ENCODE measurements at places on chromosomes 3 and 15.

- DNase-seq = no peak
These were observed 17.6 kb downstream of the BHLHE40 start for GRCh38 chr3:4996771-4997291.

GRCh38 chr3:107239703-107240102, 137.5 kb upstream of the CCDC54 start:
- no peak for DNase-seq

DNA sequence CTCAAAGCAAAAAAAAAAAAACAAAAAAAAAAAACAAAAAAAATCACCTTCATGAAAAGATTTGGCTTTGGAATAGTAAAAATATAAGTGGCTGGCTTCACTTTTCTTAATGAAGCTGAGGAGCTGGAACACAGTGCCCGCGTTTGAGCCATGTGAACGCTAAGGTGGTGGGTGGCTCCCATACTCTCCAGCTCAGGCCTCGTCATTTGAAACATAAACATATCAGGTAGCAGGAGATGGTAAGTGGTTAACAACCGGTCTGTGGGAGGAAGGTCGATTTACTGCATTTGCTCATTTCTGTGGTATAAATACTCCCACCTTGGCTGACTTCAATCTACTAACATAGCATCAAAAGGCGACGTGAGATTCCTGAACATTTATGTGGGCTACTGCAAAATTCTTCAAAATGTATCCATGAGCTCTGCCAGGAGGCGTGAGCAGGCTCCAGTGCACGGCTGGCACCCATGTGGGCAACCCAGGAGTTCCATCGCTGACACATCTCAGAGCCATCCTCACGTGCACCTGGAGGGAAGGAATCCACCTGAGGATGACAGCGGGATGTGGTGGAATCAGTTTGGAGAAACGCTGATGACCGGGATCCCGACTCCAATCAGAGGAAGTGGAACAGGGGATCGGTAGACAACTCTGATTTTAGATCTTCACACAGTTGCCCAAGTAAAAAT, 157.6 kb downstream of the ATP10A start:
- no peak for DNase-seq

GRCh38 chr3:25064681-25065080, 363.4 kb upstream of the RARB start:
- no peak for DNase-seq

- no peak for DNase-seq
These were observed 439.9 kb downstream of the TBL1XR1 start for GRCh38 chr3:176757429-176757828.

DNA sequence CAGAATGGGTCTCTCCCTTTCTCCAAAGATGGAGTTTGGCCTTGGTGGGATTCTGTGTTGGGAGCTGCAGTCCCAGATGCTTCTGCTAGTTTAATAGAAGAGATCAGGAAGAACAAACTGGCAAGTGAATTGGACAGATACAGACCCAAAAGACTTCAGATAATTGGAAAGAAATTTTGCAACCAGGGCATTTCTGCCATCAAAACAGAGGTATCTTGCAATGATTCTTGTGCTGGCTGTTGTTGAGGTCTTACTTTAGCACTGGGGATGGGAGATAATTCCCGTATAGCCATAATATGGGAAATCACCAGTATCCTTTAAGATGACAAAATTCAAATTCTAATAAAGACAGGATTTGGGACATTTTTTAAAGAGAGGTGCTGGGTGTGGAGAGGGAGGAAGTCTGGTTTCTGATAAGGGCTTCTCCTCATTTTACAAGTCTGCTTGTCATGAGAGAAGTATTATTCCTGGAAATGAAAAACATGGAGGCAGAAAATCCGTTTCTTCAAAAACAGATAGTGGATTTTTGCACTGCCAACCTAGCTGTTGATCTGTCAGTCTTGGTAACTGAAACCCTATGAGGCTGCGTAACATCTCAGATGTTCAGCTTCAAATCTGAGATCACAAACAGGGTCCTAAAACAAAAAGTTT, 40.1 kb downstream of the FNDC3B start:
- DNase-seq = no peak

DNA sequence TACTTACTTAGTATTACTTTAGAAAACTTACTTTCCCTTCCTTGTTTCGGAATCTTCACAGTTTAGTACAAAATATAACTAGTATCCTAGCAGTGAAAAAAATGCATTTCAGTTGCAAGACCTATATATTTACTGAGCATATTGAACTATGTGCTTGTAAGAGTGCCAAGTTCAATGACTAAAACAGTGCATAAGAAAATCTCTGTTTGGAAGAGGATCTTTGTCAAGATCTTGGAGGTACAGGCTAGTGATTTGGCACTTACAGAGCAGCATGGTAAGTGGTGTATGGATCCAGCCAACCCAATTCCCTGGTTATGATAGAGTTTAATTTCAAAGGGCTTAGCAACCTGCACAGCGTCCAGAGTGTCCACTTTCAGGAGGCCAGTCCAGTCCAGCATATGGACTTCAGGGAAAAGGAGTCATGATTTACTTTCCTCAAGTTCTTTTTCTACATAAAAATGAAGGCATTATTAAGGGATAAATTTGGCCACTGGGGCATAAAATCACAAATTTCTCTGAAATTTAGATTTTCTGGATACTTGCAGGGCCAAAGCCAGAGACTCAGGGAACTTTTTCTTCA, 625.8 kb upstream of the BCHE start:
- no peak for DNase-seq

GRCh38 chr3:60955034-60955433, 296.2 kb downstream of the FHIT start:
- DNase-seq = no peak

DNA sequence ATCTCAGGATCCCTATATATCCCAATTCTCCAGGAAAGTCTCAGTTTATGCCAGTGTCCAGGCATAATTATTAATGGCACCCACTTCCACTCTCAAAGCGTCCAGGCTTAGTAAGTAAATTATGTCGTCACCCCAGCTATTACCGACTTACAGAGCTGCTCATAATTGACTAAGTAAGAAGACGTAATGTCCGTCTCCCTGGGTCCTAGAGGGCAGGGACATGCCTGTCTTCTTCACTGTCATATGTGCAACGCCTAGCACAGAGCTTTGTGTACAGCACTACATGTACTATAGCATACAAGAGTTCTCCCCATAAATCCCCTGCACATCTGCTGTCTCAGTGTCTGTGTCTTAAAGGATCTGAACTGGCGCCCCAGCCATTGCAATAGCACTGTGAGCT, 23.9 kb upstream of the HRH1 start:
- DNase-seq = no peak

GRCh38 chr3:182717216-182717615, 76.1 kb upstream of the ATP11B start:
- DNase-seq = no peak

- no peak for DNase-seq
These were observed 261.5 kb upstream of the LRTM1 start for GRCh38 chr3:55189359-55189801.

DNA sequence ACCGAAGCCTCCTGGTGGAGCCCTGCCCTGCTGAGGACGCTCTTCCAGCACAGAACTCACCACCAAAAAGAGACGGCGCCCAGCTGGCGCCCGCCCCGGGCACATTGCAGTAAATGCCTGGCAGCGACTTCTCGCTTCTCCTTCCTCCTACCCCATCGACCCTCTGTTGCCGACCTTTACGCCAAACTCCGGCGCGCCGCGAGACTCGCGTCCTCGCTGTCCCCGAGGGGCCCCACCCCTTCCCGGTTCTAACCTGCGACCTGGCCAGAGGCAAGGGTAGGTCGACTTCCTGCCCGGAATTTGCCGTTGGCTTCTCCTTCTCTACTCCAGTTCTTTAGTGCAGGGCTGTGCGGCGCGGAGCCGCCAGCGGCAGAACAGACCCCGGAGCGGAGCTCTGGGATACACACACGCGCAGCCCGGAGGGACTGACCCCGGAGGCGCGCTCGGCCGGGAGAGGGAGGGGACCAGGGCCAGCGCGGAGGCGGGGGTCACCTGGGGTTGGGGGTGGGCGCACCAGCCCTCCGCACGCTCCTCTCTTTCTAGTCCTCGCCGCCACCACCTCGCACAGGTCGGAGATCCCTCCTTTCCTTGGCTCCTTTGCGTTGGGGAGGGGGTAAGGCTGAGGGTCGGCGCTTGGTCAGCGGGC, 226.6 kb upstream of the AZI2 start:
- DNase-seq = no peak

DNA sequence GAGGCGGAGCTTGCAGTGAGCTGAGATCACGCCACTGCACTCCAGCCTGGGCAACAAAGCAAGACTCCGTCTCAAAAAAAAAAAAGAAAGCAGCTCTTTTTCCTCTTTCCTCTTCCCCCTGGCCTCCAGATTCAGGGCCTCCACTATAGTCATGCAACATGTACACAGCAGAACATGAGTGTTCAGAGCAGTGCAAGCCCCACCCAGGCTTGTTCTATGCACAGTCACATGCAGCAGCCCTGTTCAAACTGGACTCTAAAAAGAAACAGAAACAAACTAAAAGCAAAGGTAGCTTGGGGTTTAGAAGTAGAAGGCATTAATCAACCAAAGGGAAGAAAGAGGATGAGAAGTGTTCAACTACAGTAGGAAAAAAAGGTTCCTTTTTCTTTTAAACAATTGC, 11.8 kb downstream of the SHQ1 start:
- no peak for DNase-seq

GRCh38 chr3:177051411-177051810, 145.9 kb downstream of the TBL1XR1 start:
- no peak for DNase-seq

GRCh38 chr15:55015093-55015445, 181.7 kb downstream of the RSL24D1 start:
- no peak for DNase-seq

DNA sequence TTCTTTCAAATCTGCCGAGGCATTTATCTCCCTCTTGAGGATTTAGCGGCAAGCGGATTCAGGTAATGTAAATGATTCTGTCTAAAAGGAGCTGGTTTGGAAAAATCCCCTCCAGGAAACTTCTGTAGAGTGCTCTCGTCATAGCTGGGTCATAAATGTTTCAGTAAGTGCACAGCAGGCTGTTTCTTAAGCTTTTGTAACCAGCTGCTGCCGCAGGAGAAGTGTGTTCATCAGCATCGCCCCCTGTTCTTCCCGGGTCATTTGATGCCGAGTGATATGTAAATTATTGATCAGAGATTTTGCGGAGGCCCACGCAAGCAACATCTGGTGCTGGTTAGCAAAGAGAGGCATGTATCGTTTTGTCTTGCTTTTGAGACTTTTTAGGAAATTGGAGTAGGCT, 53.1 kb downstream of the DNASE1L3 start:
- DNase-seq = no peak

GRCh38 chr3:71186801-71187200, 396.7 kb downstream of the FOXP1 start:
- DNase-seq = no peak

GRCh38 chr3:99534951-99535704, 103.3 kb upstream of the COL8A1 start:
- no peak for DNase-seq

DNA sequence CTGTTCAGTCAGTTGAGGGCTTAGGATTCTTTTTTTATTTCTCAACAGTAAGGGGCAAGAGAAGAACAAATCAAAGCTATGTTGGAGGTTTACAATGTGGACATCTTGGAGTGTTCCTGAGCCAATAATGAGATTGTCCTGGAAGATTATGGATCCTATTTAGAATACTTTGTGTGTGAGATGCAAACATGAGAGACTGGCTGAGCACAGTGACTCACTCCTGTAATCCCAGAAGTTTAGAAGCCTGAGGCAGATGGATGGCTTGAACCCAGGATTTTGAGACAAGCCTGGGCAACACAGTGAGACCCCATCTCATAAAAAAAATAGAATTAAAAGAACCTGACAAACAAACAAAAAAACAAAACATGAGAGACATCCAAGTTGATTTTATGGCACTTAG, 351.6 kb downstream of the GAP43 start:
- DNase-seq = no peak

GRCh38 chr15:101203607-101204189, 48.1 kb downstream of the CHSY1 start:
- DNase-seq = no peak

- no peak for DNase-seq
These were observed 302.8 kb downstream of the ROBO2 start for GRCh38 chr3:77342688-77343087.

GRCh38 chr3:106908181-106908938, 468.9 kb upstream of the CCDC54 start:
- DNase-seq = no peak

GRCh38 chr3:36906504-36907149, 38.2 kb downstream of the TRANK1 start:
- DNase-seq = no peak

- no peak for DNase-seq
These were observed 133.3 kb downstream of the TBC1D2B start for GRCh38 chr15:77944002-77944867.

DNA sequence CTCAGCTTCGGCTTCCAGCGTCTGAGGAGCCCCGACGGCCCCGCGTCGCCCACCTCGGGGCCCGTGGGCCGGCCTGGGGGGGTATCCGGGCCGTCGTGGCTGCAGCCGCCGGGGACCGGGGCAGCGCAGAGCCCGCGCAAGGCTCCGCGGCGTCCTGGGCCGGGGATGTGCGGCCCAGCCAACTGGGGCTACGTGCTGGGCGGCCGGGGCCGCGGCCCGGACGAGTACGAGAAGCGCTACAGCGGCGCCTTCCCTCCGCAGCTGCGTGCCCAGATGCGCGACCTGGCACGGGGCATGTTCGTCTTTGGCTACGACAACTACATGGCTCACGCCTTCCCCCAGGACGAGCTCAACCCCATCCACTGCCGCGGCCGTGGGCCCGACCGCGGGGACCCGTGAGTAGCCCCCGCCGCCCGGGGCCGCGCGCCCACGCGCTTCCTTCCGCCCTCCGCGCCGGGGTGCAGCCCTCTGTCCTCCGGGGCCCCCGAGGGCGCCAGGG, 462 bp downstream of the EDEM1 start:
- no peak for DNase-seq
